Activated T-cell treated with anti-CD3 and anti-CD28 coated beads, Interleukin-2, amount 50 U/mL, for 72 hours (primary cell): ENCODE measurements at places on chromosomes 1 and 21.

GRCh38 chr1:115092175-115092574, 2.9 kb upstream of the TSPAN2 start:
- DNase-seq, result no peak

DNA sequence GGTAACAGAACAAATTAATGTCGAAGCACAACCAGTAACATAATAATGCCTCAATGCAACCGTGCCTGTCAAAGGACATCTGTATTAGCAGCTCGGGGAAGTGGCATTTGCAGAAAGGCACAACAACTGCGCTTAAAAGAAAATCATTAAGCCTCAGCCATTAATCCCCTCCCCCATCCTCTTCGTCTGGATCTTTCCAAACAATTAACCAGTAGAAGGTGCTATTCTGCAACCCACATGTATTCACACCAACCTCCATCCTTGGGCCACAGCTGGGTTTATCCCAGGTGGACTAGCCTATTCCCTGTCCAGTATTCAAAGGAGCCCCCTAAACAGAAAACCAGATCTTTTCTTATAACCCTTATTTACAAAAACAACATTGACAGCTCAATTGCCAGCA, 2.6 kb downstream of the RERE start:
- DNase-seq, result no peak

- DNase-seq, result no peak
Measured at GRCh38 chr1:180698580-180698979, 66.8 kb downstream of the XPR1 start.

GRCh38 chr21:14857529-14857928, 207.3 kb downstream of the NRIP1 start:
- no peak for DNase-seq

DNA sequence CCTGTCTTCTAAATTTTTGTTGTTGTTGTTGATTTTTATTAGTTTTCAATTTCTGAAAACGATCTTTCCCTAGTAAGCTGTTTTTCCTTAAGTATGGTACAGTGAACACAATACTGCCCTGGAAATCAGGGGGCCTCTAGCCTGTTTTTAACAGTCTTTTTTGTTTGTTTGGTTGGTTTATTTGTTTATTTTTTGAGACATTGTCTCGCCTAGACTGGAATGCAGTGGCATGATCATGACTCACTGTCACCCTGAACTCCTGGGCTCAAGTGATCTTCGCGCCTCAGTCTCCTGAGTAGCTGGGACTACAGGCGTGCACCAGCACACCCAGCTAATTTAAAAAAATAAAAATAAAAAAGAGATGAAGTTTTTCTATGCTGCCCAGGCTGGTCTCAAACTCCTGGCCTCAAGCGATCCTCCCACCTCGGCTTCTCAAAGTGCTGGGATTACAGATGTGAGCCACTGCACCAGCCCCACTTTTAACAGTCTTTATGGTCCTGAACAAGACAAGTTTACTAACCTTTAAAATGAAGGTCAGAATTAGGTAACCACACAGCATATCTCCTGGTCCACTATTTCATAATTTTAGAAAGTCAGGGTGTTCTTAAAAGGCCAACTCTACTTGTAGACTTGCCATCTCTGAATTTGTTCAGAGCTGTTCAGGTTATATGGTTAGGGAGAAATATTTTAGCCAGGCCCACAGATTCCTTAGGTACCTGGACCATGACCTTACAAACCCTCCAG, 35.4 kb downstream of the TBCE start:
- no peak for DNase-seq

GRCh38 chr1:52436817-52437216, 32.4 kb downstream of the PRPF38A start:
- no peak for DNase-seq
